Caki2 (cell line): ENCODE measurements at places on chromosomes 6 and 20. TPM values are rescaled to one million over a fixed set of nuclear protein-coding genes. Genes with fewer than 3 reads are reported as not detected.

The FBXO30 gene
- 4.0 and 5.0 TPM in 2 replicates for total RNA-seq

GRCh38 chr20:19338960-19339359, 126.5 kb downstream of the SLC24A3 start:
- no peak for DNase-seq

- DNase-seq: no peak
These were observed 222.9 kb downstream of the SLC24A3 start for GRCh38 chr20:19435316-19435715.

- DNase-seq: no peak
These were observed 11.0 kb downstream of the SMPDL3A start for GRCh38 chr6:122799916-122800686.
